ENCODE measurements at places on chromosomes 2 and 18.

DNA sequence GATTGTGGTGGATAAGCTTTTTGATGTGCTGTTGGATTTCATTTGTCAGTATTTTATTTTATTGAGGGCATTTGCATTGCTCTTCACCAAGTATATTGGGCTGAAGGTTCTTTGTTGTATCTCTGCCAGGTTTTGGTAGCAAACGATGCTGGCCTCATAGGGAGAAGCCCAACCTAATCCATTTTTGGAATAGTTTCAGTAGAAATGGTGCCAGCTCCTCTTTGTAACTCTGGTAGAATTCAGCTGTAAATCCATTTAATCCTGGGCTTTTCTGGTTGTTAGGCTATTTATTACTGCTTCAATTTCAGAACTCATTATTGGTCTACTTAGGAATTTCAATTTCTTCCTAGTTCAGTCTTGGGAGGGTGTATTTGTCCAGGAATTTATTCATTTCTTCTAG is 309.8 kb upstream of the SETBP1 start:
- DNase-seq = no peak

DNA sequence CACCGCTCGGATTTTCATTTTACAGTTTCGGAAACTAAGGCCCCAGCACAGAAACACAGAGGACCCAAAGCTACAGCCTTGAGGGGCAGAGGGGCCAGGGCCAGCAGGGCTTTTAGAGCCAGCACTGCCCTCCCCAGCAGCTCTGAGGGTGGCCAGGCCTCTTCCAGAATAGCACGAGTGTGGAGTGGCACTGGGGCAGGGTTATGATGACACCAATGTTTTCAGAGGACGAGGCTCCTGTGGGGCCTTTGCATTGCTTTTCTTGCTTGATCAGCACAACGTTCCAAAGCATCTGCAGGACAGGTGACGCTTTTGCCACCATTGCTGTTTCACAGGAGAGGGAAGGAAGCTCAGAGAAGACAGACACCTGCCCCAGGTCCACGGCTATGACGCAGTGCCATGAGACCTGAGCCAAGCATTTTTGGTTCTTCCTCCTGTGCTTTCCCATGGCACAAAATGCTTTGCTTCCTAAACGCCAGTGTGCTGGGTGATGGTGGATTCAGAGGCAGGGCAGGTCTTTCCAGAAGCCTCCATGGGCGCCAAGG is 126.9 kb downstream of the MBP start:
- DNase-seq = no peak

DNA sequence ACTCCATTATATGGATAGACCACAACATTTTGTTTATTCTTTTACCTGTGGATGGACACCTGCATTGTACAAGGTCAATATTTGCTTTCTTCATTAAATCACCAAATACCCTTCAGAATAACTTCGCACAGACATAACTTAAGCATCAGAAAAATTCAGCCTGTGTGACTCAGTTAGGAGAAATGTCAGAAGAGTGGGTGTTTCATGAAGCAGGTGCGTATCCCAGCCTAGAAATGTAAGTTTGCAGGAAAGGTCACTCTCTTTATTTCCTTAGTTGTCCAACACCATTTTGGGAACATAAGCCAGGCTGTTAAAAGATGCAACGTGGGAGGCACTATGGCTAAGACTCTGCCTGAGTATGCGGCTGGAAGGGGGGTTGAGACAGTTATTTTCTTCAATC is 48.6 kb upstream of the FHL2 start:
- no peak for DNase-seq

GRCh38 chr2:147567136-147567535 is 277.7 kb upstream of the ACVR2A start:
- no peak for DNase-seq

- DNase-seq = no peak
Observed at GRCh38 chr2:58476556-58476955, 235.4 kb upstream of the FANCL start.

DNA sequence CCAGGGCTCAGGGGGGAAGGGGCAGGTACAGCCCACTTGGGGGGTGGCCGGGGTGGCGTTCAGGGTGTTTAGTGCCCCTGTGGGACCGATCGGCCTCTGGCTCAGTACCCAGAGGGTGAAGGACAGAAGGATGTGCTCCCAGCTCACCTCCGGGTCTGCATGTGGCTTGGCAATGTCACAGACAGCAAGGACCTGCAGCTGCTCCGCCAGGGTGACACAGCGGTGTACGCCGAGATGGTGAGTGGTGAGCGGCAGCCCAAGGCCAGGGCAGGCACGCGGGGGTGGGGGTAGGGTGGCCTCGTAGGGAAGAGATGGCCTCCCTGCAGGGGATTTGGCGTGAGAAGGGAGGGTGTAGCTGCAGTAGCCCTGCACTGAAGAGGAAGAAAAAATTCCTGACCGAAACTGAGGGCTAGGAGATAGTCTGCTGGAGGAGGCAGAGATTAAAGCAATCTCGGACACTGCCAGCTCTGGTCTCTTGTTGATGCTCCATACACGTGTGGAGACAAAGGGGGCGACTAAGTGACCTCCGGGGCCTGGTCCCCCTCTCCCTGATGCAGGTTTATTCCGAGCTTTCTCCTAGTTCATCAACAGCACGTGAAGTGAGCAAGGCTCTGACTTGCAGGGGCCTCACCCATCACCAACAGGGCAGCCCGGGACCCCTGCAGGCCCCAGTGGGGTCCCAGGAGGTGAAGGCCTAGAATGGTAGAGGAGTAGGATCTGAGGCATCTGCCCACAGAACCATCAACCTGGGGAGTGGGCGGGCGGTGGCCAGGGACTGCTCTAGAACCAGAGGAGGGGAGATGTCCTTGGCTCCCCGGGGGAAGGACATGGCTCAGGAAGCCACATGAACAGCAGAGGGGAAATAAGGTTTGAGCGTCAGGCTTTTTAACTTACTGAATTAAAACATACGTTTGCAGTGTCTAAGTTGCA is 45.4 kb downstream of the FER1L5 start:
- DNase-seq = no peak

GRCh38 chr2:136086253-136087016 is 31.5 kb downstream of the CXCR4 start:
- no peak for DNase-seq

DNA sequence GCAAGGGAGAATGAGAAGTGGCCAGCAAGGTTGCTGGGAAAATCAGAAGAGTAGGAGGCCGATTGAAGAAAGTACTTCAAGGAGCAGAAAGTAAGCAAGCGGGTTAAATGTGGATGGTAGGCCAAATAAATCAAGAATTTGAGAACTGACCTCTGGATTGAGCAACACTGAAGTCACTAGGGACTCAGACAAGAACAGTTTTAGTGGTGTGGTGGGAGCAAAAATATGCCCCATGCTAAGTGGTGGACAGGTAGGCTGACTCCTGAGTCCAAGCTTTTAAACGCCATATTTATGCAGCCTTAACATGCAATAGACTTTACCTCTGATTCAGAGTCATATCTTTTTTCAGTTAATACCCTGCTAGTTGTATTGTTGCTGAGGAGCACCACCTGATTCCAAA is 4.5 kb downstream of the TRABD2A start:
- no peak for DNase-seq

GRCh38 chr2:182715121-182715891 is 751 bp upstream of the DNAJC10 start:
- DNase-seq = no peak

DNA sequence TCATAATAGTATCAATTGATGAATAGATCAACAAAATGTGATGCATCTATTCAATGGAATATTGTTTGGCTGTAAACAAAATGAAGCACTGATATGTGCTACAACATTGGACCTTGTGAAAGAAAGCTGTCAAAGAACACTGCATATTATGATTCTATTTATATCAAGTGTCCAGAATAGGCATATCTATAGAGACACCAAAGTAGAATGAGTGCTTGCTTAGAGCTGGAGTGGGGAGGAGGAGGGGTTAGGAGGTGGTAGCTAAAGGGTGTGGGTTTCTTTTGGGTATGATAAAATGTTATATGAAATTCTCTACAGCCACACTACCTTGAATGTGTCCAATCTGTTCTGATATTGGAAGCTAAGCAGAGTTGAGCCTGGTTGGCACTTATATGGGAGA is 23.0 kb upstream of the MGAT5 start:
- no peak for DNase-seq

DNA sequence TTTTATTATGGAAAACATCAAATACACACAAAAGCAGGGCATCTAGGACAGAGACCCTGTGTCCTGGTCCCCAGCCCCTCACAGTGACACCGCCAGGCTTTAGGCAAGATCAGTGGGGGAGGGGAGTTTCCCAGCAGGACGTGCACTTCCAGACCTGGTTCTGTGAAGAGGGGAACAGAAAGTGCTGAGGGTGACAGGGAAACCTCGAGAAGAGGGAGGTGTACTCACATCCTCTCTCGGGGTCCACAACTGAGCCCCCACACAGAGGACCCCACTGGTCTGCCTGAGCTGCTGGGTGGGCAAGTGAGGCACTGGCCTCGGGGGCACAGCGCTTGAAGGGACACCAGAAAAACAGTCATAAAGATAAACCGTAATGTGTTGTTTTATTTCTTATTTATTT is 4.4 kb upstream of the GPR35 start:
- no peak for DNase-seq

GRCh38 chr2:111701266-111701665 is 182.7 kb downstream of the ANAPC1 start:
- DNase-seq = no peak

- no peak for DNase-seq
Observed at GRCh38 chr2:162073888-162074631, at the start of gene DPP4. Gene DPP4, minus strand, starts transcription at chr2:162074215. Its CDS starts 234 bp downstream, at chr2:162073981.

DNA sequence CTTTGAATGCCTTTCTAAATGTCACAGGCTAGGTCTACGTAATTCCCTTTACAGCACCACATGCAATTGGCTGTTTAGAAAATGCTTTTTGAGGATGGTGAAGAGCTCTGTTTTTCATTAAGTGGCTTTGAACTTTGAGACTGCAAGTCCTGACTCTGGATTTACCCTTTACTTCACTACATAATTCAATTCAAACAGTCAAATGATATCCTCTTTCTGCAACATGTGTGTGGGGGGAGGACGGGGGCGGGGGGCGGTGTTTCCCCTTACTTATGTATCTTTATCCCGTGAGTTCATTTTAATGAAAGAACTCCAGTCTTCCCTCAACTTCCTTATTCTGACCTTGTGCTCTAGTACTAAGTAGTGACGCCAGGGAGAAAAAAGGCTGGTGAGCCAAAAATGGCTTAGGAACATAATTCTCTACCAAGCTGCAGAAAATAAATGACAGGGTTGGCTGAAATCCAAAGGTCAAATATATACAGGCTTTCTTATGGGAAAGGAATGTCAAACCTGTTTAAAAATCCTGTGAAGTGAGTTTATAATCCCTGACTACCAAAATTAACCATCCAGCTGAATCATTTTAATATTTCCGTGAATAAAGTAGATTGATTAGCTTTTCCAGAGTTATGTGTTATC is 119.6 kb downstream of the SLC8A1 start:
- no peak for DNase-seq

- no peak for DNase-seq
Observed at GRCh38 chr2:11950896-11951295, 204.5 kb downstream of the LPIN1 start.

- no peak for DNase-seq
Observed at GRCh38 chr2:235025800-235026536, 74.2 kb downstream of the SH3BP4 start.

- no peak for DNase-seq
Observed at GRCh38 chr2:184598316-184599053, at the start of gene ZNF804A. Gene ZNF804A, plus strand, starts transcription at chr2:184598529. Its CDS starts 431 bp downstream, at chr2:184598960.

- DNase-seq = no peak
Observed at GRCh38 chr2:11615209-11615608, 54.8 kb downstream of the NTSR2 start.

DNA sequence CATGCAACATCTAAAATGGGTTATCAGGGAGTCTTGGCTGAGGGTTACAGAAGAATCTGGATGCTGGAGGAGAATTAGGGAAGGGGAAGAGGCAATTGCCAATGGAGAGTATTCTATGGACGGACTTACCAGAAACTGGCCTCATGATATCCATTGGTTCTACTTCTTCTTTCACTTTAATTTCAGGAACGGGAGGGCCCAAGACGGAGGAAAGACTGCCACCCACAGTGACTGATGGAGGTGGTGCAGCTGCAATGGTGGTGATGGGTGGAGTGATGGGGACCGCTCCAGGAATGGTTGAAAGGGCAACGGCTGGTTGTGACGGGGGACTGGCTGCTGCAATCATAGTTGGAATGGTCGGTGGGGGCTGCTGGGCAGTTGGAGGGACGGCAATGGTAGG is 69.1 kb upstream of the AMMECR1L start:
- no peak for DNase-seq

DNA sequence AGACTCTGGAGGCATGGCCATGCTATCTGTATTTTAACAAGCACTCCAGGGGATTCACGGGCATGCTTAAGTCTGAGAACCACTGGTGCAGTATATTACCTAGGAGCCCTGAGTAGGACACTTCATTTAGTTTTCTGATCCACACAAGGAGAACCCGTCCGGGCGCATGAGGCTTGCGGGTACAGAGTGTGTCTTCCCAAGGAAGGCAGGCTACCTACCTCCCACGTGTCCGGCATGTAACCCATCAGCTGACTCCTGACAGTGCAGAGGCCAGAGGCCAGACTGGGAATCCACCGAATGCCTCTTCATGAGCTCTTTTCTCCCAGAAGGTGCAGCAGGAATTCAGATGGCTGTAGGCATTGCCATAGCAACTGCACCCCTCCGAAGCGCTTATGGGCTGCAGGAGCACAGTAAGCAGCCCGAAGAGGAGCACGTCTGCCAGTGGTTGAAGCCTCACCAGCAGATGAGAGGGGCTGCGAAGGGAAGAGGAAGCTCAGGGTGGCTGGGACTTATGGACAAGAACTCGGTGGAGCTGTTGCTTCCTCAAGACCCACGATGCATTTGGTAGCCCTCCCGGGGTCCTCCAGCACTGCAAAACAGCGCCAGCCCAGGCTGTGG is 33.8 kb upstream of the DNMT3A start:
- DNase-seq = no peak

DNA sequence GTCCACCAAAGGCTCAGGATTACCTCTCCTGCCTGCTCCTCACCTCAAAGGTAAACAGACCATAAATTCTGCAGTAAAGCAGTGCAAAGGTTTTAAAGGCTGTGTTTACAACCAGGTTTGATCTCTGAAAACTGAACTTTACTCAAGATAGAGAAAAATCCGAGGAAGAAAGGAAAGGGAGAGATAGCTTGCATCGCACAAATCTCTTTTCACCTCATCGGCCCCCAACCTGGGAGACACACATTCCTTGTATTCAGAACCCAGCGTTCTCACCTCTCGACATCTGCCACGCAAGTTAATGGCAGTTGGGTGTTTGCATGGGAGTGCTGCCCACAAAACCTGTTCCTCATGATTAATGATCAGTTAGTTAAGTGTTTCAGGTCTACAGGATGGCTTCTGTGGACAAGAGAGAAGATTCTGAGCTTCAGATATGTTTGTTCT is 72.6 kb downstream of the GATA6 start:
- no peak for DNase-seq

DNA sequence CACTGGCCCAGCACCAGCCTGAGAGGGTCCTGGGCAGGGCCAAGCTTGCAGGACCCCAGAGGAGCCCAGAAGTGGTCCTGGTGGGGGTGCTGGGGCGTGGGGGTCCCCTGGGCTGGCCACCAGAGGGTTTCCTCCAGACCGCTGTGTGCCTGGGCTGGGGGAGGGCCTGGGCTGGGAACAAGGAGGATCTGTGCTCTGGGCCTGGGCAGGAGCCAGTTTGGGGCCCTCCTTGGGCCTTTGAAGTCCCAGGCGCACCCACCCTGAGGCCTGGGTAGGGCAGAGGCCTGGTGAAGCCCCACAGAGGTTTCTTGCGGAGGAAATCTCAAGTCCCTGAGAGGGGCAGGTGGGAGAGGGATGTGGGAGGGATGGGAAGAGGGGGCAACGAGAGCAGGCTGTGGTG is 63.4 kb upstream of the GPC1 start:
- DNase-seq = no peak
